Foreskin keratinocyte (primary cell): ENCODE measurements at places on chromosomes 7 and 10.
A peak's percentile ranks its signal among the peaks of the same experiment; 100 is the strongest.

- DNase-seq = no peak
Measured at GRCh38 chr7:80632139-80632538, 6.3 kb upstream of the CD36 start.

- DNase-seq = no peak
Measured at GRCh38 chr7:11135573-11135972, 161.9 kb downstream of the PHF14 start.

DNA sequence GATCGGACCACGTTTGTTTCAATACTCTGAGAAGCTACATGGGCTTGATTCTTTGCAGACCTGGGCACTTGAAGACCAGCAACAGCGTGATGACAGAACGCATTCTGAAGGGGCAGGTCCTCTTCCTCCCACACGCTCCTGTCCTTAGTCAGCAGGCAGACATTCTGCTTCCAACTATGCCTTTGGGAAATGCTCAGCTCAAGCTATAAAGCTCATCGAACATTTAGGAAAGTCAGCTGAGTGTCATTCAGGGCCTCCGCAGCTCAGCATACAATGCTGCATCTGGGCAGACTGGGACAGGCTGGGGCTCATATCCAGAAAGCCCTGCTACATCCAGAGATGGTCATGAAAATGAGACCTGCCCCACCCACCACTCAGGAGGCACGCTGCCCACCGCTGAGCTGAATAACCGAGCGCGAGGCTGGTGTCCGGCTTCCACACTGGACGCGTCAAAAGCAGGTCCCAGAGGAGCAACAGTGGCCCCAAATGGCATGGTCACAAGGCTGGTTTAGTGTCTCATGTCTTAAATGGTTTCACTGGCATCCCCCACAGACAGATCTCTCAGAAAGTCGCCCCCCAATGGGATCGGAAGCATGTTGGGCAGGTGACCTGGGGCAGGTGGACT, 274.0 kb downstream of the DNAJB6 start:
- no peak for DNase-seq

DNA sequence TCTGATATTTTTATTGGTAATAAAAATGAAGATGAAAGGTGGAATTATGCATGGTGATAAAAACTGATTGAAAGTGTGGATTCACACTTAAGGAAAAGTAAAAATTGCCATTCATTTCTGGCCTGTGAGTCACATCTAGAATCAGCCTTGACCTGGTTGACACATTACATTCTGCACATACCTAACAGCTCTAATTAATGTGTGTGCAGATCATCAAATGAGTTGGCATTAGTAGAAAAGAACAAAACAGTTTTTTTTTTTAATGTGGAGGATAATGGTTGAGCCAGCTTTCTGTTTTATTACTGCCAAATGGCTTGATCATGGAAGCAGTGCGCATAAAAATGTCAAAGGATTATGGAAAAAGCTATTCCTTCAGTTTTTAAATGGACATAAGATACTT, 142.6 kb upstream of the TMEM196 start:
- peak; percentile 66 for DNase-seq

DNA sequence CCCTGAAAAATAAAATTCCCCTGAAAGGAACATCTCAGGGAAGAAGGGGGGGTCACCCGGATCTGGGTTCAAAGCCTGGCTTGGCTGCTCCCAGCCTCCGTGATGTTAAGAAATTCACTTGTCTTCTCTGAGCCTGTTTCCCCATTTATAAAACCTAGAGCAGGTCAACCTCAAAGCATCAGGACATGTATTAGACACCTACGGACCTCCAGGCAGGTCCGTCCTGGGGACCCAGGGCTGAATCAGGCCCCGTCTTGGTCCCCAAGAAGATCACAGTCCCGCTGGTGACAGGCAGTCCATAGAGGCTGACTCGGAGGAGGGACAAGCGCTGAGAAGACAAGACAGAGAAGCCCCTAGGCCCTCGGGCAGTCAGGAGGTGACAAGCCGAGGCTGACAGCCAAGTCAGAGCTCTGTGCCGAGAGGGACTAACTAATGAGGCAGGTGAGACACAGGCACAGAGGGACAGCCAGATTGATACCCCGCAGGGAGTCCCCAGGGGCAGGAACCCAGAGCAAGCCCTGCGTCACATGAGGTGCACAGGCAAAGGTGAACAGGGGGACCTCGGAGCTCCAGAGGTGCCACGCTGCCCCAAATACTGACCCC, 2.9 kb downstream of the MYL10 start:
- DNase-seq = no peak

DNA sequence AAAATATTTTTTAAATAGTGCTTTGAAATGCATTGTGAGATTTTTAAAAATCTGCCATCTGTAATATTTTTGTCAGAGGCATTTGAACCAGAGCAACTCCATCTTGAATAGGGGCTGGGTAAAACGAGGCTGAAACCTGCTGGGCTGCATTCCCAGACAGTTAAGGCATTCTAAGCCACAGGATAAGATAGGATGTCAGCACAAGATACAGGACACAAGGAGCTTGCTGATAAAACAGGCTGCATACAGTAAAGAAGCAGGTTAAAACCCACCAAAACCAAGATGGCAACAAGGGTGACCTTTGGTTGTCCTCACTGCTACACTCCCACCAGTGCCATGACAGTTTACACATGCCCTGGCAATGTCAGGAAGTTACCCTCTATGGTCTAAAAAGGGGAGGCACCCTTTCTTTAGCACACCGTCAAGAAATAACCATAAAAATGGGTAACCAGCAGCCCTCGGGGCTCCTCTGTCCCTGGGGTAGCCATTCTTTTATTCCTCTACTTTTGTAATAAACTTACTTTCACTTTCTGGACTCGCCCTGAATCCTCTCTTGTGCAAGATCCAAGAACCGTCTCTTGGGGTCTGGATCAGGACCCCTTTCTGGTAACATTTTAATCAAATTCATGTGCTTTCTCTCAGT, 273.7 kb downstream of the SEMA3D start:
- no peak for DNase-seq

GRCh38 chr10:101228966-101229265, 347 bp downstream of the LBX1 start:
- no peak for DNase-seq

- no peak for DNase-seq
Measured at GRCh38 chr7:128955981-128956380, 18.3 kb downstream of the IRF5 start.

GRCh38 chr10:95880704-95881103, 27.1 kb upstream of the CC2D2B start:
- DNase-seq = no peak

DNA sequence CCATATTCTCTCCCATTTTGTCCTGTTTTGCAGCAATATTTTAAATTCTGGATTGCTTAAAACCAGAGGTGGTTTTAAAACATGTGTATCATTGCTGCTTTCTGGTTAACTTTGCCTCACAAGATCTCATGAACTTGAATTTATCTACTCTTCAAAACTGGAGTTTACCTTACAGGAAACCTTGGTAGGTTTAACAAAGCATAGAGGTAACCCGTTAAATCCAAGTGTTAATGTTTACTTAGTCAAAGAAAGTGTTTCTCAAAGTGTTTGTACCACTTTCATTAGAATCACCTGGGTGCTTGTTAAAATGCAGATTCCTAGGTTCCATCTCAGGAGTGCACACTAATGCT, 44.0 kb upstream of the VDAC2 start:
- DNase-seq = no peak

DNA sequence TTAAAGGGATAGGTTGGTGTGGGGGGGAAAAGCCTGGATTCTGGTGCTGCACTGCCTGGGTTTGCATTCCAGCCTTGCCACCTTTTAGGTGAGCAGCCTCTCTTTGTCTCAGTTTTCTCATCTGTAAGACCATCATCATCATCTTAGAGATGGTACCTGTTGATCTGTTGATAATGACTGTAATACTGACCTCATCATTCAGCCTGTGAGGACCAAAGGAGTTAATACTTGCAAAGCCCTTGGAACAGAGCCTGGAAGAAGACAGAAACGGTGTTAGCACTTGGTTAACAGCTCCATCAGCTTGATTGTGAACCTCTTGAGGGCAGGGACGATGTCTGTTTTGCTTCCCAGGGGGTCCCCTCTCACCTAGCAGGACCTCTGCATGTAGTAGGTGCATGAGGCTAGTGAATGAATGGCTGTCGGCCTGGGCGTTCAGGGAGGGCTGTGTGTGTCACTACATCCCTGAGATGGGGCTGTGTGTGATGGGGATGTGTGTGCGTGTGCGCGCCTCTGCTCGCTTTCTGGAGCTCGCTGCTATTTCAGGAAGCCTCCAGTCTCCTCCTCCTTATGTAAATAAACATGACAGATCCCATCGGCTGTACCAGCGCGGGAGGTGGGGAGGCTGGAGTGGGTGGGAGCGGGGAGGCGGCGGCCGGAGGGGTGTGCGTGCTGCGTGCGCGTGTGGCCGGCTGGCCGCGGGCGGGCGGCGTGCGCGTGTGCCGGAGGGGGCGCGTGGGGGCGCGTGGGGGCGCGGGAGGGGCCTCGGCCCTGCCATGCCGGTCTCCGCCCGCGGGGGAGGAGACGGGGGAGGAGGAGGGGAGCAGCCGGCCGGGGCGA, 61.2 kb downstream of the NEURL1 start:
- peak; percentile 19 for DNase-seq

DNA sequence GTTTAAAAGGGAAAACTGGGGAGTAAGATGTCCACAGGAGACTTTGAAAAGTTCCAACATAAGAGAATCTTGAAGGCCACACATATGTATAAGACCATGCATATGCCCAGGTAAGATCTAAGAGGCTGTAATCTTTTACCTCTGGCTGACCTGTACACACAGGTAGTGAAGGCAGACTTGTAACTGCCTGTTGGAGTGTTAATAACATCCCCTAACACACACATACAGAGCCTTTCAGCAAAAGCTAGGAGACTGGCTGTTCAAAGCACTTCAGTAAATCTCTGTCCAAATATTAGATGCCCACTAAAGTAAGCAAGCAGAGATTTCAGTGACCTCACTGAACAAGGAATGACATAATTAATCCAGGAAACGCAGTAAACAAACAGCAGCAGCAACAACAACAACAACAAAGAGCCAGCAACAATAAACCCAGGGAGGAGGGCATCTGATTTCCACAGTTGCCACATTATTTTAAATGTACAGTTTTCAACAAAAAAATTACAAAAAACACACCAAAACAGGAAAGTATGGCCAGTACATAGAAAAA, 15.0 kb downstream of the CYP51A1 start:
- DNase-seq = no peak

DNA sequence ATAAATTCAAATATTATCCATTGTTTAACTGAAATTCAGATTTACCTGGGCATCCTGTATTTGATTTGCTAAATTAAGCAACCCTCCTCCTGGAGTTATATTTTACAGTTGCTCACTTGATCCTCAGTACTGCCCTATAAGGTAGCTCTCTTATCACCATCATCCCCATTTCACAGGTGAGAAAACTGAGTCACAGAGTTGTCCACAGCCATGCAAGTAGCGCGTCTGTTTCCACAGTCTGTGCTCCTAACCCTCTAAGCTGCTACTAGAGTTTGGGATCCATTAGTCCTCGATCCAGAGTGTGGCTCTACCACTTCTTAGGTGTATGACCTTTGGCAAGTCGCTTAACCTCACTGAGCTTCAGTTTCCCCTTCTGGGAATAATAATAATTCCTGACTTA, 34.9 kb upstream of the KDM7A start:
- DNase-seq = no peak

- peak; percentile 26 for DNase-seq
Measured at GRCh38 chr10:25498645-25499044, 323.8 kb downstream of the GPR158 start.

DNA sequence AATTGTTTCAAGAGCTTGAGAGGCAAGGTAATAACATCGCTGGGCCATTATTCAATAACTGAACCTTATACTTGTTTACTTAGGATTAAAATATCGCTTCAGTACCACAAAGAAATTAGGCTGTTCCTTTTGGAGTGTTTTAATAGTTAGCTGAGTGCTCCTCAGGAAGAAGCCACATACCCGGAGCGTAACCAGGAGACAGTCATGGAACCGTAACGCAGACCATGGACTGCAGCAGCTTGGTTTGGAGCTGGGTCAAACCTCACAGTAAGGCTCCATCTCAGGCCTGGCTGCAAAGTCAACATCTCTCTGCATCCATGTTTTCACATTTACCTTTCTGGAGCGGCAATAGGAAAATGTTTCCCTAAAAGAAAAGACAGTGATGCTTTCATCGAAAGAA, 599.0 kb downstream of the TNS3 start:
- no peak for DNase-seq

- peak; percentile 71 for DNase-seq
Measured at GRCh38 chr7:139798221-139798620, 20.4 kb upstream of the HIPK2 start.

DNA sequence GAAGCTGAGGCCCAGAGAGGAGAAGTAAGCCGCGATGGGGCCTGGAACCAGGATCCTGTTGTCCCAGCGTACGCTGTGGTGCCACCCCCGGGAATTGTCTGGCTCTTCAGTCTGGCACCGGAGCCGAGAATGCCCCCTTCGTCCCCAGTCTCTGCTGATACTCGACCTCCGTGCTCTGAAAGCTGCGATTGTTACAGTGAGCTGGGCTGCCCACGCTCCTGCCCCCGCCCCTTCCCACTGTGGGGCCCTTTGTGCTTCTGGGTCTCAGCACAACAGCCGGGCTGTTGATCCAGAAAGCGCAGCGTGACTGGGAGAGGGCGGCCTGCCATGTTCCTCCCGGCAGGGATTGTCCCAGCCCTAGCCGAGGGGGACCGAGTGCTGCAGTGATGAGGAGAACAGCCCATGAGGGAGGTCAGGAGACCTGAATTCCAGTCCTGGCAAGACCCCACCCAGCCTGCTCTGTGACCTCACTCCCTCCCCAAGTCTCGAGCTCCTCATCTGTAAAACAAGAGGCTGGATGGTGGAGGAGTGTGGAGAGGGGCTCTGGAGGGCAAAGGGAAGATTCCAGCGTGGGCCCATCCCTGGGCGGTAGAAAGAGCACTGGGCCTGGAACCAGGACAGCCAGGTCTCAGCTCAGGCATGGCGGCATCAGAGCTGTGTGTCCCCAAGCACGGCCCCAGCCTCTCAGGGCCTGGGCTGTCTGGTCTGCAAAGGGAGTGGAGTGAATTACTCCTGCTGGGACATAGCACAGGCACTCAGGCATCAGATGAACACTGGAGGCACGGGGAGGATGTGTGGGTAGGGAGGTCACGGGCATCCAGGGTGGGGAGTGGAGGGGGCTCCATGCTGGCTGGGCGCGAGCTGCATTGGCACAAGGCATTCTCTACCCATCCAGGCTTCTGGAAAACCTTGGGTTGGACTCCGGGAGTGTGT, 43.6 kb downstream of the TSPAN15 start:
- DNase-seq = no peak

GRCh38 chr10:70350501-70350900, 31.9 kb downstream of the LRRC20 start:
- no peak for DNase-seq

DNA sequence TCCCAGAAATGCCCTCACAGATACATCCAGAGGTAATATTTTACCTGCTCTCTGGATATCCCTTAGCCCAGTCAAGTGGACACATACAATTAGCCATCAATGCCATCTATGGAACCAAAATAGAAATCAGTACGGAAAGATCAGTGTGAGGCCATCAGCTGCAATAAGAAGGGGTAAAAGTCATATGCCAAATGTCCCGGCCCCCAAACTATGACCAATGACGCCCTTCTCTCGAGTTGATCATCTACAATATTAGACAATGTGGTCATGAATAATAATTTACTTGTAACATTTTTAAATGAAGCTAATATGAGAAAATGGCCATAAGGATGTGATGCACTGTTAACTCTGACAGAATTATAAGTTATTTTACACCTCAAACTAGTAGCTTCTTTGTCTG, 588.9 kb downstream of the POM121L12 start:
- DNase-seq = no peak
